ENCODE measurements at places on chromosomes 7 and 10.

DNA sequence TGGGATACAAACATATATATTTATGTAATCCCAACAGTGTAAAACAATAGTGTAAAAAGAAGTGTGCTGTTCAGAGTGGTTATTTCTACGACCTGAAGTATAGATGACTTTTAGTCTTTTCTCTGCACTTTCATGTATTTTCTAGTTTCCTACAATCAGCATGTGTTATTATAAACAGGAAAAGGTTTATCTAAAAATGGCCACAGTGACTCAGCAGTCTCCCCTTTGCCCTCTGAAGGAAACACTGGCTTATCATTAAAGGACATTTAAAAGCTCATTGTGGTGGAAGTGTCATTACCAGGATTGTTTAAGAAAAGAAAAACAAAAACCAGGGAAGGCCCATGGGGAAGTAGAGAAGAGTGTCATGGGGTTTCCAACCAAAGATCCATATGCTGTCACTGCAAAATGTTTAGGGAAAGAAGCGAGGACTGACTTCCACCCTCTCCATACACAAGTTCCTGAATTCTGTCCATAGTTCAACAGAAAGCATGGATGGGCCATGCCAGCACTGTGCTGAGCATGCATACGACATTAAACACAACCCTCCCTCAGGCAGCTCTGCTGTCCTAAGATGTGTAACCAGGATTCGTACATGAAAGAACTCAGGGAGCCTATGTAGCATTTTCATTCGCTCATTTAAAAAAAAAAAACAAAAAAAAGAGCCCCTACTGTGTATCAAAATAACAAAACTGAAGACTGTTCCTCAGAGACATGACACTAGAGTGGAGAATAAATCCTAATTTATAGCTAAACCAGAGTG lies 10.2 kb downstream of the CYREN start:
- DNase-seq, result no peak

GRCh38 chr7:122577449-122578003 lies 121.4 kb downstream of the RNF133 start:
- DNase-seq, result no peak

GRCh38 chr7:6026820-6027311 lies 4.3 kb upstream of the ANKRD61 start:
- DNase-seq, result no peak

- DNase-seq, result no peak
Measured at GRCh38 chr10:71504168-71504567, 107.4 kb downstream of the CDH23 start.

GRCh38 chr7:26858241-26858715 lies 6.1 kb downstream of the SKAP2 start:
- DNase-seq, result no peak

GRCh38 chr7:157014635-157015555 lies 4.4 kb upstream of the MNX1 start:
- DNase-seq, result no peak

Measured in mesothelial cell of epicardium (in vitro differentiated cells).